T-cell (primary cell): ENCODE measurements at places on chromosomes 7 and 10.

GRCh38 chr7:32275216-32276009 lies 205.2 kb upstream of the PDE1C start:
- no peak for DNase-seq
- H3K27me3 ChIP-seq: no peaks in the 10 kb centered on the region
- no peak overlapping the region for H3K27ac ChIP-seq
- no peak overlapping the region for H3K4me3 ChIP-seq

DNA sequence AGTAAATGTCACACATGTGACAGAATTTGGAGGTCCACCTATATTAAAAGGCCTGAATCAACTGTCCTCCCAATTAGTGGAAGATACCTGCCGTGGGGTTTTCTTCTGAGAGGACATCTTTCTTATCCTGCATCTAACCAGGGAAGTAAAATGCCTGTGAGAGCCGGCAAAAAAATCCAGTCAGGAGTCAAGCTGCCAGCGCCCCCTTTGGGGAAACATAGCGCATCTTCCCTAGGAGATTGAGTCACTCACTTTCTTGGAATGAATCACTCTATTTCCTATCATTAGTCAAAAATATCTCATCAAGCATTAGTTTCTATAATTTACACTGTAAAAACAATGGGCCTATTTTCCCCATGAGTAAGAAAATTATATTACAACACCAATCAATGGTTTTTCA lies 66.4 kb upstream of the ANK3 start:
- no peak overlapping the region for H3K27ac ChIP-seq
- H3K4me1 ChIP-seq: no peaks in the 10 kb centered on the region
- no peaks in the 10 kb centered on the region for H3K36me3 ChIP-seq
- H3K27me3 ChIP-seq: no peaks in the 10 kb centered on the region
- H3K4me3 ChIP-seq: no peak overlapping the region
- DNase-seq: no peak

GRCh38 chr7:99072126-99072525 lies 71.8 kb downstream of the SMURF1 start:
- DNase-seq: no peak
- H3K36me3 ChIP-seq: no peaks in the 10 kb centered on the region
- no peaks in the 10 kb centered on the region for H3K27me3 ChIP-seq

DNA sequence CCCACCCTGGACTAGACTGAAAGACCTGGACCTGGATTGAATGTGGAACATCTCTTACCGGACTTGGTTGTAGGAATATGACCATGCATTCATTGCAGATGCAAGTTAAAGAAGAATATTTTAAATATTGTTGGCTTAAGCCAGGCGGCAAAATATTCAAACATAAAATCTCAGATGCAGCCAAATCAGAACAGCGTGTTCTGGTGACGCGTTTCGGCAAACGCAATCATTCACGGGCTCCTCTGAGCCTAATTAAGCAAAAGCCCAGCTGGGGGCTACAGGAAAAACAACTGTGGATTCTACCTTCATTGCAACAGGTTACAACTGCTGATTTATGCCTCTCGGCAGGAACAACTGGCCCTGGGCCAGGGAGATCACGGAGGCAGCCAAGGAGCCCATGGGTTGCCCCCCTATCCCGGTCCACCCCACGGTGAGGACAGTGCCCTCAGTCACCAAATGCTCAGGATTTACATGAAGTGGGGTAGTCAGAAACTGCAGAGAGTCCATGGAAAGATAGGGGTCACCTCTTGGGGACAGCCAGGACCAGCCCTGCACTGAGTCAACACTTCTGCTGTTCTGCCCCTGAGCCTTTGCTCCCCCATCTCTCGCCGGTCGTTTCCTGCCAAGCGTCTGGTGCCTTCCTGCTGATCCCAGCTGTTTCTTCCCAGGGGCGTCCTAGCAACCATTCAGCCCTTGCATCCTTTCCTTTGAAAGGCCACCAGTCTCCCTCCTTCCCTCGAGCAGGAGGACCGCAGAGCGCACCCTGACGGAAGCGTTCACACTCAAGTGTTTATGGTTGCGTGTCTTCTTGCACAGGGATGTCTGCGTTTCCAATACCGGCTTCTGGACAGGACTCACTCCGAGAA lies 64.4 kb upstream of the SFMBT2 start:
- no peak overlapping the region for H3K4me3 ChIP-seq
- DNase-seq: no peak
- no peak overlapping the region for H3K27ac ChIP-seq
- H3K27me3 ChIP-seq: no peaks in the 10 kb centered on the region
- peaks cover 40% of the 10 kb centered on the region for H3K4me1 ChIP-seq

DNA sequence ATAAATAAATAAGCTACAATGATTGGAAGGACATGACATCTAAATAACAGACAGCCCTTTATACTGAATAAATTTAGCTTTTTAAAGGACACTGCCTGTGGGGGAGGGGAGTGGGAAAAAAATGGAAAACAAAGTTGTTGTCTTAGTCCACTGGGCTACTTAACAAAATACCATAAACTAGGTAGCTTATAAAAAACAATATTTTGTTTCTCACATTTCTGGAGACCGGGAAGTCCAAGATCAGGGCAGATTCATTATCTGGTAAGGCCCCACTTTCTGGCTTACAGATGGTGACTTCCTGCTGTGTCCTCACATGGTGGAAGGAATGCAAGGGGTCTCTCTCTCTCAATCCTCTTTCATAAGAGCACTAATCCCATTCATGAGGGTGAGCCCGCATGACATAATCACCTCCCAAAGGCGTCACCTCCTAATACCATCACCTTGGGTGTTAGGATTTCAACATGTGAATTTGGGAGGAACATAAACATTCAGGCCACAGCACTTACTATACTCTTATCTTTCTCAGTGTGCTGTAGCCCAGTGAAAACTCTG lies 43.0 kb downstream of the DNAJC12 start:
- H3K4me3 ChIP-seq: no peak overlapping the region
- no peak for DNase-seq
- H3K27me3 ChIP-seq: no peaks in the 10 kb centered on the region
- H3K36me3 ChIP-seq: no peaks in the 10 kb centered on the region
- no peak overlapping the region for H3K27ac ChIP-seq
- H3K4me1 ChIP-seq: no peaks in the 10 kb centered on the region

DNA sequence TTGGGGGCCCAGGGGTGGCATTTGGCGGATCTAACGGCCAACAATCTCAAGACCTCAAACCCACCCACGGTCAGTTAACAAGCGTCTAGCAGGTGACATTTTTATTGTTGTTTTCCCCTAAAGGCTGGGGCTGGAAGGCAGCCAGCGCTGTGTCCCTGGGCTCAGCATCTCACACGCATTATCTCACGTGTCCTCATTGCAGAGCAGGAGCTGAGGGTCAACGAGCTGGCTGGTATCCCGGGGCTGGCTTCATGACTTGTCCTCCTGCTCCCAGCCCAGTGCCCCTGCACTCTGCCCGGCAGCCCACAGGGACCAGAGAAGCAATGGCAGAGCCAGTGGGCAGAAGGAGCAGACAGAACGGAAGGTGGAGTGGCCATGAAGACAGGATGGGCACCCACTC lies 54.4 kb upstream of the TMEM273 start:
- H3K27me3 ChIP-seq: no peaks in the 10 kb centered on the region
- no peaks in the 10 kb centered on the region for H3K4me1 ChIP-seq
- no peak overlapping the region for H3K4me3 ChIP-seq
- no peak overlapping the region for H3K27ac ChIP-seq
- H3K36me3 ChIP-seq: no peaks in the 10 kb centered on the region
- DNase-seq: no peak

- H3K27me3 ChIP-seq: no peaks in the 10 kb centered on the region
- H3K4me3 ChIP-seq: no peak overlapping the region
- H3K4me1 ChIP-seq: no peaks in the 10 kb centered on the region
- no peak overlapping the region for H3K27ac ChIP-seq
Observed at GRCh38 chr7:1777122-1777521, 107.0 kb downstream of the ELFN1 start.

- no peaks in the 10 kb centered on the region for H3K27me3 ChIP-seq
- no peaks in the 10 kb centered on the region for H3K4me1 ChIP-seq
- no peak overlapping the region for H3K4me3 ChIP-seq
- H3K27ac ChIP-seq: no peak overlapping the region
Observed at GRCh38 chr10:76352300-76352699, 920.9 kb downstream of the LRMDA start.

DNA sequence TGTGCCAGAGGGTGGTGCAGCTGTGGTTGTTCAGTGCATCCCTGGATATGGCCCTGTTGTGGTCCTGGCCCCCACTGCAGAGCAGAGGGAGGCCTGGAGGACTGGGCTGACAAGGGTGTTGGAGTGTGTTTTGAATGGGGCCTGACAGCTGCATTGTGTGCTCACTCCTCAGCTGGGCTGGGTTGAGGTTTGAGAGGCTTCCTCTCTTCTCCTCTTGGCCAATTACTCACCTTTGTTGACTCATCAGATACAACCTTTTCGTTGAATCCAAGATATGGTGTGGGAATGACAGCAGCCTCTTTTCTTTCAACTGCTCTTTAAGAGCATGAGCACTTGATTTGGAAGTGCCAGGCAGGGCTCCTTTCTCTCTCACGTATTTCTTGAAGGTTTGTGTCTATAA lies 228.5 kb upstream of the COBL start:
- H3K36me3 ChIP-seq: no peaks in the 10 kb centered on the region
- no peak for DNase-seq
- no peak overlapping the region for H3K27ac ChIP-seq
- H3K4me1 ChIP-seq: no peaks in the 10 kb centered on the region
- no peak overlapping the region for H3K4me3 ChIP-seq

DNA sequence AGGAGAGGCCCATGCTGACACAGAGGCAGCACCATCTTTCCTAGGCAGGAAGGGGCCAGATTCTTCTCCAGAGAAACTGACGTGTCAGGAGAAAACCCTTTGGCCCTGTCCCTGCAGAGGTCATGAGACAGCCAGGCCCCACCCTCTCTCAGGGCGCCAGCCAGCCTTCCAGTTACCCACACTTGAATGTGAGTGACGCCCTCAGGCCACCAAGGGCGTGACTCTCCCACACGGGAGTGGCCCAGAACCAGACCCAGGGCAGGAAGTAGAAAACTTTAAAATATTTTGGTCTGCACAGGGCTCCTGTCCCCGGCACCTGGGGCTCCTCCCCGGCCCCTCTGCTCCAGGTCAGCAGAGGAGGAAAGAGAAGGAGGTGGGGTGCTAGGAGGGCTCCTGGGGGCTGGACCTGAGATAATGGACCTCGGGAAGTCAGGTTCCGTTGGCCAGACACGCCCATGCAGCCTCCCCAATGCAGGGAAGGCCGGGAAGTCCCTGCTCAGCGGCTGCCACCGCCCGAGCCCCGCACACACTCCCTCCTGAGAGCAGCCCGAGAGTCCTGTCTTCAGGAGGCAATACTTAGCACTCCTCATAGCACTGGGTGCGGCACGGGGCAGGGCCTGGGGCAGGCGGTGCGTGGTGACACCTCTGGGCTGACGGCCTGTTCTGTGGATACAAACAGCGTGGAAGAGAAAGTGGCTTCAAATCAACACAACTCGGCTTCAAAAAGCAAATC lies 67.0 kb upstream of the CFAP46 start:
- no peak for DNase-seq
- no peaks in the 10 kb centered on the region for H3K4me1 ChIP-seq
- H3K4me3 ChIP-seq: no peak overlapping the region
- H3K36me3 ChIP-seq: no peaks in the 10 kb centered on the region
- H3K27me3 ChIP-seq: no peaks in the 10 kb centered on the region

- no peak overlapping the region for H3K27ac ChIP-seq
- no peaks in the 10 kb centered on the region for H3K27me3 ChIP-seq
- H3K4me1 ChIP-seq: no peaks in the 10 kb centered on the region
- no peaks in the 10 kb centered on the region for H3K36me3 ChIP-seq
- no peak for DNase-seq
Observed at GRCh38 chr10:89090756-89091445, 100.3 kb downstream of the FAS start.

DNA sequence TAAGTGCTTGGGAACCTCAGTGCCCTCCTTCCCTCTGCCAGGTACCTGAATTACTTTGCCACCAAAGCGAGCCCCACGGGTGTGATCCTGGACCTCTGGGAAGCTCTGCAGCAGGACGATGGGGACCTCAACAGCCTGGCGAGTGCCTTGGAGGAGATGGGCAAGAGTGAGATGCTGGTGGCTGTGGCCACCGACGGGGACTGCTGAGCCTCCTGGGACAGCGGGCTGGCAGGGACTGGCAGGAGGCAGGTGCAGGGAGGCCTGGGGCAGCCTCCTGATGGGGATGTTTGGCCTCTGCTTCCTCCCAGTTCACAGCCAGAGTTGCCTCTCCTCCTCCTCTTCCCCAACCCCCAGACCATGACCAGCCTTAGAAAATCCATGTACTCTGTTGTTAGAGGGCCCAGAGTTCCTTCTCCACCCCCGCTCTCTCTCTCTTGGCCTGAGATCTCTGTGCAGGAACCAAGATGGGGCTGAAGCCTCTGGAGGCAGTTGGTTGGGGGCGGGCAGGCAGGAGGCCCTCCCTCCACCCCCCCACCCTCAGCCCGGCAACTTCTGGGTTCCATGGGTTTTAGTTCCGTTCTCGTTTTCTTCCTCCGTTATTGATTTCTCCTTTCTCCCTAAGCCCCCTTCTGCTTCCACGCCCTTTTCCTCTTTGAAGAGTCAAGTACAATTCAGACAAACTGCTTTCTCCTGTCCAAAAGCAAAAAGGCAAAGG lies 19.8 kb upstream of the SLC29A3 start:
- DNase-seq: no peak
- H3K36me3 ChIP-seq: no peaks in the 10 kb centered on the region

GRCh38 chr7:132234711-132235110 lies 341.6 kb downstream of the PLXNA4 start:
- H3K27ac ChIP-seq: no peak overlapping the region
- DNase-seq: no peak
- H3K4me3 ChIP-seq: no peak overlapping the region
